ENCODE measurements at places on chromosomes 13 and 19.

DNA sequence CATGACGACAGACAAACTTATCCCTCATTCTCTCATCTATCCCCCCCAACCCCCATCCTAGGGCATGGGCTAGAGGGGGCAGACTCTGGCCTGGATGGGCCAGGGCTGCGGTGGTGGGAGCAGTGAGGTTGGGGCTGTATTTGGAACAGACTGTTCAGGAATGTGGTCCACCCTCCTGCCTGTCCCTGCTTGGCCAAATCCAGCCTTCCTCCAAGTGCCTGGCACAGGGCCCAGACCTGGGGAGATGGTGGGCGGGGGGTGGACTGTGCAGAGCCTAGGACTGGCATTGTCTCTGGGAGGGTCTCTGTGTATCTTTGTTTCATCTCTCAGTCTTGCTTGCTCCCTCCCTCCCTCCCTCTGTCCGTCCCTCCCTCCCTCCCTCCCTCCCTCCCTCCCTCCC, 14.2 kb downstream of the EGLN2 start:
- DNase-seq, result no peak

GRCh38 chr19:47790398-47790814, 11.9 kb downstream of the SELENOW start:
- DNase-seq, result peak; percentile 55

DNA sequence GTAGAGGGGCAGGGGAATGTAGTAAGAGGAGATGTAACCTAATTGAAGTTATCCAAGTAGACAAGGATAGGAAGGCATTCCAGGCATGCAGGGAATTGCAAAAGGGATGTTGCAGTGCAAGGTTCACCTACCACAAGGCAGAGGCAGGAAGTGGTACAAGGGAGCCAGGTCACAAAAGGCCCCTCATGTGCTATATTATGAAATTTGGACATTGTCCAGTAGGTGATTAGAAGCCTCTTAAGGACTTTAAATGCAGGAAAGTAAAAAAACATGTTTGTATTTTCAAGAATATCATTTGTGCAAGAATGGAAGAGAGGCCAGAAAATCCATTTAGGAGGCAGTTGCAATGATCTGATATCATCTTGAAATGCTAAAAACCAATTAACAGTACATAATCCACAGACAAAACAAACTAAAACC, 111.4 kb downstream of the FRY start:
- peak; percentile 78 for DNase-seq

- peak; percentile 99 for DNase-seq
Measured at GRCh38 chr19:1102407-1103131, 1.2 kb upstream of the GPX4 start.

- peak; percentile 90 for DNase-seq
Measured at GRCh38 chr13:42728507-42729180, 52.7 kb upstream of the FAM216B start.

GRCh38 chr19:1255186-1256161, 7.1 kb downstream of the MIDN start:
- no peak for DNase-seq

DNA sequence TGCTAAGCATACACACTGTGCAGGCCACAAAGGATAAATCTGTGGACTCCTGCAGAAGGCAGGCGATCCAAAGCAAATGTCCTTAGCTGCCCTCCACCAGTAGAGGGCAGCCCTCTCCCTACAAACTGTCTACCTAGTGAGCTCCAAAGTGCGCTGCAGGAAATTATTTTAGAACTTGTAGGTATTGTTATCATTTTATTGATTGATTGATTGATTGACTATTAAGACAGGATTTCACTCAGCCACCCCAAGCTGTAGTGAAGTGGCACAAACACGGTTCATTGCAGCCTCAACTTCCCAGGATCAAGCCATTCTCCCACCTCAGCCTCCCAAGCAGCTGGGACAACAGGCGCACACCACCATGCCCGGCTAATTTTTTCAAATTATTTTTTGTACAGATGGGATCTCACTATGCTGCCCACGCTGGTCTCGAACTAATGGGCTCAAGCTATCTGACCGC, 37.3 kb downstream of the RNF6 start:
- peak; percentile 73 for DNase-seq

DNA sequence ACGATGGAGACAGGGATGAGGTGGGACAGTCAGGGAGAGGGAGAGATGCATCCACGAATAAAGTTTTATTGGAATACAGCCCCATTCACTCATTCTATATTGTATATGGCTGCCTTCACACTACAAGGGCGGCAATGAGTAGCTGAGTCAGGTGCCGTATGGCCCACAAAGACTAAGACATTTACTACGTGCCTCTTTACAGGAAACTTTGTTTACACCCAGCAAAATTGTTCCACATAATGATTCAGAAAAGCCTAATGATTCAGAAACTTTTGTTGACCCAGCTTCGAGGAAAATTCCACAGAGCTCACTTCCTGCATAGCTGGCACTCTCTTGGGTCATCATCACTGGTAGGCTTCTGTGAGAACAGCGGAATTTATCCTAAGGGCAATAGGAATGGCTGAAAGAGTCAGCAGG, 87.3 kb upstream of the PEG3 start:
- DNase-seq, result no peak

DNA sequence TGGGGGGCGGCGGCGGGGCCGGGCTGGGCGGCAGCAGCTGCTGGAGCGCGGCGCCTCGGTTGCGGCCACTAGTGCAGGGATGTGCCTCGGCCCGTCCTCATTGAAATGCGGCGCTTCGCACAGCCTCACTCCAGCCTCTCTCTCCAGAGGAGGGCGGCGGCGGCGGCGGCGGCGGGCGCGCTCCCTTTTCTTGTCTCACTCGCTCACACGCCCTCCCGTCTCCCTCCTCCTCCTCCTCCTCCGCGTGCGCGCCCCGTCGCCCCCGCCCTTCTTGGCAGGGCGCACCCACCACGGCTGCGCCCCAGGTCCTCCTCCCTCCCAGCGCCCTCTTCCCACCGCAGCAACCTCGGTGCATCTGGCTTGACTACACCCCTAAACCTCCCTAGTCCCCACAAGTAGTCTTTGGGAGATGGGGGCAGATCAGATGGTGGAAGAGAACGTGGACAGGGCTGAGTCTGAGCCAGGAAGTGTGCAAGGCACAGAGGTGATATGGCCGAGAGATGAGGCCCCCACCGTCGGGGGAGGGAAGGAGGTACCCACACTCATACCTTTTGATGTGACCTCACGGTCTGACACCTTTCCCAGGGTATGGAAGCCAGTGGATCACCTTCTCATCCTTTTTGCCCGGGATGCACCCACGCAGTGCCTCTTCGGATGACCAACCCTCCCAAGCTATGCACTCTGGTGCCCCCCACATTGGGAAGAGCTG, at the start of gene DCLK1:
DCLK1 (minus strand) TSS at position 161 of the 709 bp plus-strand sequence.
- DNase-seq, result peak; percentile 24

DNA sequence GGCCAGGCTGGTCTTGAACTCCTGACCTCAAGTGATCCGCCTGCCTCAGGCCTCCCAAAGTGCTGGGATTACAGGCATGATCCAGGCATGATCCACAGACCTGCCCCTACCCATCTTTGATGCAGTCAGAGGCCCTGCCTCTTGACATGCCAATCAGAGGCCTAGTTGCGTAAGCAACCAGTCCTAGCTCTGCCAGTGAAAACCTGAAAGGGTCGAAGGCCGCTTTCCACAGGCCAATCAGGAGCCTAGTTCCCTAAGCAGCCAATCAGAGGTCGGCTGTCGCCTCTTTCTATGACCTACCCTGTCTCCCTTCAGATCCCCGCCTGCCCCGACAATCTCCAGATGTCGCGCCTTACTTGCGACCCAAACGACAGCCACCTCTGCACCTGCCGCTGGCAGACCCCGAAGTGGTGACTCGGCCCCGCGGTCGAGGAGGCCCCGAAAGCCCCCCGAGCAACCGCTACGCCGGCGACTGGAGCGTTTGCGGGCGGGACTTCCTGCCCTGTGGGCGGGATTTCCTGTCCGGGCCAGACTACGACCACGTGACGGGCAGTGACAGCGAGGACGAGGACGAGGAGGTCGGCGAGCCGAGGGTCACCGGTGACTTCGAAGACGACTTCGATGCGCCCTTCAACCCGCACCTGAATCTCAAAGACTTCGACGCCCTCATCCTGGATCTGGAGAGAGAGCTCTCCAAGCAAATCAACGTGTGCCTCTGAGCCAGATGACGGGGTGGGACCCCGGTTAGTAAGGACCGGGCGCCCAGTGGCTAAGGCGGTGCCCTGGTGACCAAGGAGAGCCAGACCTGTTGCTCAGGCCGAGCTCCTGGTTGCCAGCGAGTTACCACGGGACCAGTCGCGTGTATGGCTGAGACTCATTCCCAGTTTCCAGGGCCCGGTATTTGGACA, 6.3 kb downstream of the SYDE1 start:
- DNase-seq, result no peak

DNA sequence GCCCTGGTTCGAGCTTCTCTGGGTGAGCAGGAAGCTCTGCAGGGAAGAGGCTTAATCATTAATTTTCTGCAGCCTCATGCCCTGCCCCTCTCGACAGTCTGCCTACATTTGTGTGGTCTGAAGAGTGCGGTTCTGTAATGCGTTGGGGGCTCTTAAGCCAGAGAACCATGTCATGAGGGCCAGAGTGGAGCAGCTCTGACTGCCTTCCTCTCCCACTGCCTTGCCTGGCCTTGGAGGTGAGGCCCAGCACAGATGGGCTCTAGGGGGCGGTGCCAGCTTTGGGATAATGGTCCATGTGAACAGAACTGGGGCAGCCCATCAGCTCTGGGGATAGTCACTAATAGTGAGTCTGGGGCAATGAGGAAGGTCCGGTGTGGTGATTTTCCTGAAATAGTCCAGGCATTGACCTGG, 5.7 kb downstream of the FGF9 start:
- no peak for DNase-seq

GRCh38 chr13:76837801-76838200, 48.4 kb downstream of the KCTD12 start:
- DNase-seq, result peak; percentile 49

- peak; percentile 96 for DNase-seq
Measured at GRCh38 chr13:112545856-112546255, 42.1 kb downstream of the TUBGCP3 start.

- DNase-seq, result peak; percentile 59
Measured at GRCh38 chr19:46624958-46625661, at the start of gene PTGIR. TSS of gene PTGIR (minus strand) at chr19:46625089. CDS start at chr19:46624225, 864 bp downstream.

- no peak for DNase-seq
Measured at GRCh38 chr13:110358381-110358780, 51.3 kb downstream of the COL4A2 start.
